ENCODE measurements at places on chromosomes 16 and 17. TPM values are rescaled to one million over a fixed set of nuclear protein-coding genes. Genes with fewer than 3 reads are reported as not detected.
A peak's percentile ranks its signal among the peaks of the same experiment; 100 is the strongest.

DNA sequence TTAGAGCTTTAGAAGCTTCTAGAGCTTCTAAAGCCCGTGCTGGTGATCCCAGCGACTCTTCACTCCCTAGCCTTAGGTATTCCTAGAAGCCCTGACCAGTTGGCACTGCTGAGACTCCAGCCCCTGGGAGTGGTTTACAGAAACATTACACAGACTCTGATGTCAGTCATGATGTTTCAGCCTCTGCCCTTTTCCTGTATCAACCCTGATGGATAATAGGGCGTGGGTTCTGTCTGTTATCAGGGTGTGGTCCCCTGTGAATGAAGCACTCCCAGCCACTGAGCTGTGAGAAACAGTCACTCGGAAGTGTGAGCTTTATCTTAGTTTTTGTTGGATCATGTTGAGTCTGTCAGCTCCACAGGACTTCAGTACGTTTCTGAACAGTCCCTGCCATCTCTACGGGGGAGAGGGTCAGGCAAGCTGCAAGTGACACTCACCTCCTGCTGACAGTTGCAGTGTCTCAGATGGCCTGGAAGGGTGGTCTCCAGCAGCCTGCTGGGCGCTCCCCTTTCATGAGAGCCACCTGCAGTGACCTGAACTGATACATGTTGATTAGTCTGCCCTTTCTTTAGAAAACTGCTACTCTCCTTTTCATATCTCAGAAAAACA, 12.8 kb downstream of the GOSR2 start:
- peak; percentile 78 for DNase-seq
- no peak overlapping the region for H3K4me3 ChIP-seq
- peaks cover 19% of the 10 kb centered on the region for H3K4me1 ChIP-seq
- peaks cover 98% of the 10 kb centered on the region for H3K36me3 ChIP-seq
- no peaks in the 10 kb centered on the region for H3K27me3 ChIP-seq

DNA sequence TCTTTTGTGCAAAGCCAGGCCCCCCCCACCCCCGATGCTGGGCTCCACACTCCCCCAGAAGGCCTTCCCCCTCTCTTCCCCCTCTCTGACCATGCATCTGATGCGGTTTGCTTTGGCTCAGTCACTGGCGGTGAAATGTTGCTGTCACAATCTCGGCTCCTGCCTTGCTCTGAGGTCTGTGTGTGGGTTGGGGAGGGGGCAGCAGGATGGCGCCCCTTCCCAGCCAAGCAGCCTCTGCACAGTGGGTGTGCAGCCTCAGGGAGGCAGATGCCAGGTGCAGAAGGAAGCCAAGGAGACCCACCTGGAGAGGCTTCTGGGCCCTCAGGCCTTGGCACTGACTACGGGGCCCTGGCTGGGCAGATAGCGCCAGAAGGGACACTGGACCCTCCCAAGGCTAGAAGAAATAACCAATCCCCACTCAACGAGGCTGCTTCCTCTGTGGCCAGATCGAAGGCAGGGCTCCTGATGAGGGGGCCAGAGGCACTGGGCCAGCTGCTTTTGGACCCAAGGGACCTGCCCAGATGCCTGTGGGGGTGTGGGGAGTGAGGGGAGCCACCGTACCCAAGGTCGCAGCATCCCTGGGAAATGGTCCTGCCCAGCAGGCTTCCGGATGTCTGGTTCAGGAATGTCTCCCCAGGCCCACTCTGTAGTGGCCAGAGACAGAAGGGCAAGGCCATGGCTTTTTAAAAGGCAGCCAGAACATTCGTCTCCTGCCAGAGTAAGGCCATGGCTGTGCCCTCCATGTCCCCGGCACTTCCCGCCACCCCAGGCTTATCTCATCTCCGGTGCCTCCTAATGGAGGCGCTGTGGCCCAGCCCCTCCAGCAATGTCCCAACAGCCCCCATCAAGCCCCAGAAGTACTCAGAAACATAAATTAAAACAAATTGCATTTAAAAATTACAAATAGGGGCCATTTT, 43.4 kb upstream of the SLC38A10 start:
- H3K27ac ChIP-seq = peak overlapping the region; percentile 57
- peaks cover 60% of the 10 kb centered on the region for H3K4me1 ChIP-seq
- DNase-seq = no peak
- H3K36me3 ChIP-seq = no peaks in the 10 kb centered on the region
- H3K4me3 ChIP-seq = no peak overlapping the region

- H3K27ac ChIP-seq = no peak overlapping the region
- H3K27me3 ChIP-seq = no peaks in the 10 kb centered on the region
- H3K36me3 ChIP-seq = no peaks in the 10 kb centered on the region
- no peaks in the 10 kb centered on the region for H3K4me1 ChIP-seq
These were observed 17.6 kb upstream of the FZD2 start for GRCh38 chr17:44539673-44540072.

GRCh38 chr16:25614716-25615265, 77.0 kb upstream of the HS3ST4 start:
- H3K36me3 ChIP-seq = no peaks in the 10 kb centered on the region
- H3K27ac ChIP-seq = no peak overlapping the region
- no peak overlapping the region for H3K4me3 ChIP-seq
- no peaks in the 10 kb centered on the region for H3K4me1 ChIP-seq
- no peaks in the 10 kb centered on the region for H3K27me3 ChIP-seq
- no peak for DNase-seq

CIITA gene
- total RNA-seq = 3.2 TPM

- H3K4me1 ChIP-seq = no peaks in the 10 kb centered on the region
- no peak for DNase-seq
- H3K27ac ChIP-seq = no peak overlapping the region
These were observed 67.3 kb upstream of the FA2H start for GRCh38 chr16:74841904-74842303.

- DNase-seq = peak; percentile 67
- H3K4me1 ChIP-seq = no peaks in the 10 kb centered on the region
- H3K4me3 ChIP-seq = no peak overlapping the region
- H3K27me3 ChIP-seq = no peaks in the 10 kb centered on the region
These were observed 13.4 kb downstream of the RTN4RL1 start for GRCh38 chr17:2011411-2012371.

SLC52A1 gene
- not detected for total RNA-seq

TVP23B gene
- total RNA-seq = 33.0 TPM

MSLN gene
- 44.8 TPM for total RNA-seq

- H3K4me3 ChIP-seq = no peak overlapping the region
- no peak for DNase-seq
- H3K27me3 ChIP-seq = no peaks in the 10 kb centered on the region
- no peak overlapping the region for H3K27ac ChIP-seq
- peaks cover 51% of the 10 kb centered on the region for H3K4me1 ChIP-seq
These were observed 25.0 kb downstream of the USP10 start for GRCh38 chr16:84724606-84725309.

HCRT gene
- total RNA-seq = not detected

MARVELD3 gene
- not detected for total RNA-seq

VWA3A gene
- not detected for total RNA-seq

GRCh38 chr16:49465661-49466528, 92.3 kb downstream of the C16orf78 start:
- H3K4me3 ChIP-seq = no peak overlapping the region
- H3K36me3 ChIP-seq = no peaks in the 10 kb centered on the region
- peaks cover 6% of the 10 kb centered on the region for H3K4me1 ChIP-seq
- DNase-seq = peak; percentile 54
- H3K27me3 ChIP-seq = no peaks in the 10 kb centered on the region
- no peak overlapping the region for H3K27ac ChIP-seq

GRCh38 chr16:64409783-64410210, 712.1 kb downstream of the CDH11 start:
- no peaks in the 10 kb centered on the region for H3K4me1 ChIP-seq
- H3K27me3 ChIP-seq = no peaks in the 10 kb centered on the region
- no peaks in the 10 kb centered on the region for H3K36me3 ChIP-seq
- DNase-seq = no peak
- H3K27ac ChIP-seq = no peak overlapping the region

- no peaks in the 10 kb centered on the region for H3K36me3 ChIP-seq
- H3K4me3 ChIP-seq = no peak overlapping the region
- DNase-seq = no peak
- peaks cover 14% of the 10 kb centered on the region for H3K4me1 ChIP-seq
- no peak overlapping the region for H3K27ac ChIP-seq
These were observed 12.8 kb upstream of the CDRT4 start for GRCh38 chr17:15480204-15480603.

DNA sequence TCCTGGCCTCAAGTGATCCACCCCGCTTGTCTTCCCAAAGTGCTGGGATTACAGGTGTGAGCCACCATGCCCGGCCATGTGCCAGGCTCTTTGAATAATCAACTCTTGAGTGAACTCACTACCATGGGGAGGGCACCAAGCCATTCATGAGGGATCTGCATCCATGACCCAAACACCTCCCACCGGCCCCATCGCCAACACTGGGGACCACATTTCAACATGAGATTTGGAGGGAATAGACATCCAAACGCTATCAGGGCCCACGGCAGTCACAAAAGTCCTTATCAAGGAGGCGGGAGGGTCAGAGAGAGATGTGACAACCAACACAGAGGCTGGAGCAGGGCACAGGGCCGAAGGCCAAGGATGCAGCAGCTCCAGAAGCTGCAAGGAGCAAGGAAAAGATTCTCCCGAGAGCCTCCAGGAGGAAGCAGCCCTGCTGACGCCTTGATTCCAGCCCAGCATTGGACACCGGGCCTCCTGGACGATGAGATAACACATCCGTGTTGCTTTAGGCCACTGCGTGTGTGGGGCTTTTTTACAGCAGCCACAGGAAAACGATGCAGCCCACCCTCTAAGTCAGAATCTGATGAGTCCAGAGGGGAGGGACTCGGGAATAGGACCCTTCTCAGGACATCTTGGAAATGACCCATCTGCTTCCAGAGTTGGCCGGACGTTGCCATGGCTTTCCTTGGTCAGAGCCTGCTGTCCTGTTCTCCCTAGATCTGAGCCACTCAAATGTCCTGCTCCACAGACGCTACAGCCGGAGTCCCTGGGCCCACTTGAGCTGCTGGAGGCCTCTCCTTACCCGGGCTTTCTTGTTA, 47.3 kb upstream of the CMIP start:
- DNase-seq = no peak
- H3K27ac ChIP-seq = no peak overlapping the region
- H3K4me1 ChIP-seq = peaks cover 21% of the 10 kb centered on the region
- no peaks in the 10 kb centered on the region for H3K36me3 ChIP-seq
- H3K4me3 ChIP-seq = no peak overlapping the region
- H3K27me3 ChIP-seq = no peaks in the 10 kb centered on the region

DNA sequence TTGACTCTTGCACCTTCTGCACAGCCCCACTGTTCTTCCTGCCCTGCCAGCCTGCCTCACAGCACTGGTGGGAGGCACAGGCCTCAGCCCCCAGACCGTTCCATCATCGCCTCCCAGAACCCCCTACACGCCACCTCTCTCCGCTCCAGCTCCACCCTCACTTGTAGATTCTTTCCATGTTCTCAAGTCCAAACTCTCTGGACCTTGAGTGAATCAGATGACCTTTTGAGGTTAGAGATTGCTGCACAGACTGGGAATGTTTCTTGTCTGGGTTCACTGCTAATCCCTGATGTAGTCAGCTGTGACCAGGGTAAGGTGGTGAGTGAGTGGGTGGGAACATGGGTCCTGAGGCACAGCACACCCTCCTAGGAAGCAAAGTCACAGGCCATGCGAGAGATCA, 272.4 kb downstream of the IRF8 start:
- no peaks in the 10 kb centered on the region for H3K36me3 ChIP-seq
- no peak overlapping the region for H3K4me3 ChIP-seq
- no peak for DNase-seq
- H3K27me3 ChIP-seq = no peaks in the 10 kb centered on the region
- H3K4me1 ChIP-seq = no peaks in the 10 kb centered on the region

KRTAP2-1 gene
- total RNA-seq = not detected

GRCh38 chr17:16459855-16460550, 32.0 kb downstream of the LRRC75A start:
- no peak overlapping the region for H3K27ac ChIP-seq
- H3K4me3 ChIP-seq = no peak overlapping the region
- no peaks in the 10 kb centered on the region for H3K27me3 ChIP-seq
- H3K36me3 ChIP-seq = no peaks in the 10 kb centered on the region
- H3K4me1 ChIP-seq = no peaks in the 10 kb centered on the region

GRCh38 chr17:77602062-77602746, 356.3 kb upstream of the TNRC6C start:
- peak overlapping the region; percentile 92 for H3K27ac ChIP-seq
- no peaks in the 10 kb centered on the region for H3K27me3 ChIP-seq
- no peak overlapping the region for H3K4me3 ChIP-seq

GRCh38 chr17:29615048-29615385, 7.7 kb downstream of the CORO6 start:
- H3K27ac ChIP-seq = no peak overlapping the region
- peaks cover 75% of the 10 kb centered on the region for H3K4me1 ChIP-seq
- H3K27me3 ChIP-seq = no peaks in the 10 kb centered on the region
- no peaks in the 10 kb centered on the region for H3K36me3 ChIP-seq

GRCh38 chr17:40533896-40534295, 31.4 kb downstream of the CCR7 start:
- H3K4me1 ChIP-seq = peaks cover 64% of the 10 kb centered on the region
- no peak for DNase-seq
- H3K36me3 ChIP-seq = no peaks in the 10 kb centered on the region
- no peak overlapping the region for H3K4me3 ChIP-seq
- H3K27me3 ChIP-seq = no peaks in the 10 kb centered on the region
- H3K27ac ChIP-seq = peak overlapping the region; percentile 56

DNA sequence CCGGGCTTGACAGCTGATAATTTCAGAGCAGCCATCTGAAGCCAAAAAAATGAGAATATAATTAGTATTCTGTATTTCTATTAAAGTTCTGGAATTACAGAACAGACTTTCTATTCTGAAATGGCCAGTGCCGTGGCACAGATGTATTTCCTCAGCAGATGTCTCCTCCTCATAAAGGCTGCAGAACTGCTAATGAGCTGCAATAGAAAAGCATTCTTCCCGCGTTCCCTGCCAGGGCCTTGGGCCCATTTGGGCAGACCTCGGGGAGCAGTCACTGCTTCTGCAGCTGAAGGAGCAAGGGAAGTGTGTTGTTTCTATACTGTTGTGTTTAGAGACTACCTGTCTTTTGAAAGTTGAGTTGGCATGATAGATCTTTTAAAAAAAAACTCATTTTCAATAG, 152.6 kb upstream of the CACNG5 start:
- H3K4me3 ChIP-seq = no peak overlapping the region
- no peak for DNase-seq

DNAH2 gene
- not detected for total RNA-seq

GRCh38 chr17:50861822-50862528, 4.2 kb downstream of the TOB1 start:
- peak overlapping the region; percentile 21 for H3K27ac ChIP-seq
- no peaks in the 10 kb centered on the region for H3K27me3 ChIP-seq
- no peak overlapping the region for H3K4me3 ChIP-seq
- H3K36me3 ChIP-seq = peaks cover 27% of the 10 kb centered on the region

DNA sequence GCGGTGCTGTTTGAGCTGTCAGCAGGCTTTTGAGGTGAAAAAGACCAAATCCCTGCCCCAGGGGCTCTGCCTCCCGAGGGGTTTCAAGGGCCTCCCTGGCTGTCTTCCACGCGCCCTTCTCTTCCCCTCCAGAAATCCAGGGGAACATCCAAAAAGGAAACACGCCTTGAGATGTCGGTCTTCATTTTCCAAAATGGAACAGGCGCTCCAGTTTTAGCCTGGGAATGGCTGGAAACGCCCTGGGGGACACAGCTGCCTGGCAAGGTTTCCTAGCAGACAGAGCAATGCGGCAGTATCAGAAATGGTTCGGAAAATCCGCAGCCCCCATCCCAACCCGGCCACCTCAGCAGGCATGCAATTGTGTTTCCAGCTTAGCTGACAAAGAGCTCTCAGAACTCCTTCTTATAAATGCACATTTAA, 16.6 kb upstream of the LITAF start:
- H3K27ac ChIP-seq = peak overlapping the region; percentile 37
- no peaks in the 10 kb centered on the region for H3K36me3 ChIP-seq
- no peak for DNase-seq
- no peaks in the 10 kb centered on the region for H3K27me3 ChIP-seq
